Kidney glomerular epithelial cell (primary cell): ENCODE measurements at places on chromosomes 11 and 22.
A peak's percentile ranks its signal among the peaks of the same experiment; 100 is the strongest.

DNA sequence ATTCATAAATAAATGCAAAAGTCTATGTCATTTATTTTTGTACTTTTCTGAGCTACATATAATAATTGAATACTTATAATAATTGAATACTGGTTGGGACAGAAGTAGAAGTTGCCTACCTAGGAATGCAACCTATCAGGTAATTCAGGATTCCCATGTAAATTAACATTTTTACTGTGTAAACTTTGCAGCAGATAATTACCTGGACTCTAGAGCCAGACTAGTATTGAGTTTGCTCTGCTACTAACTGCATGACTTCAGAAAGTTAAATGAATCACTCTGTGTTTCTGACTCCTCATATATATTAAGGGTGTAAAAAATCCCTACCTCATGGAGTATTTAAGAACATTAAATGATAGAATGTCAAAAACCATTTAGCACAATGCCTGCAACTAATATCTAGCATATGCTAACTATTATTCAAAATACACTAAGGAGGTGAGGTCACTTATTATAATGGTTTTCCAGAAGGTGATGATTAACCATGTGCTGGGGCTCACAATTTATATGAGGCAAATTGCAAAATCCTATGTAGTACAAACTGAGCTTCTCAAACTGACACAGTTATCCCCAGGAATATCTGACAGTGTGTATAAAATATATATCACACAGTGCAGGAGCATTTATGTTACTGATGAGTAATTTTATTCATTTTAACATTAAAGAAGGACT, 138.1 kb upstream of the ANO3 start:
- DNase-seq = no peak

DNA sequence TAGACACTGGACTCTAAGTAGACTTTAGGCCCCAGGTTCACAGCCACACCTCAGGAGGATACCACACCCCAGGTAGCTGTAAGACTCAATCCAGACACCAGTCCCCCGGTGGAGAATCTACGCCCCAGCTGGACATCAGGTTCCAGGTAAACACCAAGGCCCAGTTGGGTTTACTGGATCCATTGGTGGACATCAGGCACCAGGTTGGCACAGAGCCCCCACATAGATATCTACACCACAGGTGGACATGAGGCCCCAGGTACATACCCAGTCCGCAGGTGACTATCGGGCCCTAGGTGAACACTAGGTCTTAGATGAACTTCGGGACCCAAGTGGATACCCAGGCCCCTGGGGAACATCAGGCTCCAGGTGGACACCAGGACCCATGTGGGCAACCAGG, 58.9 kb upstream of the SEPTIN5 start:
- no peak for DNase-seq

- no peak for DNase-seq
Measured at GRCh38 chr11:118111744-118112035, 24.9 kb upstream of the SMIM35 start.

DNA sequence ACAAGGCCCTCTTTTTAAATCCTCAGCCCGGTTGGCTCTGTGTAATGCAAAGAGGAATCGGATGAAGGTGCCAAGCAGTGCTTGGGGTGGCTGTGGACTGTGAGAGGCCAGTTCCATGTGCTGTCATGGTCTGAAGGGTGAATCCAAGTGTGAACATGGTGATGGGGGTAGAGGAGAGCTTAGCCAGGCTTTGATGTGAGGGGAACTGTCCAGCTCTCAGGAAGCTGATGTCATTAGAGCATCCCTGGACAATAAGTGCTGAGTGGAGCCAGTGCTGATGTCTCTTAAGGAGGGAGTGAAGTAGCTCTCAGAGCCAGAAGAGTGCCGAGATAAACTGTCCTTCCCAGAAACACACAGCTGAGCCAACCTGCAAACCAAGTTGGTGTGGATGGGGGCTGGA, 53.6 kb downstream of the NAV2 start:
- DNase-seq = peak; percentile 8

- no peak for DNase-seq
Measured at GRCh38 chr11:75555079-75555811, 6.8 kb upstream of the SERPINH1 start.

- DNase-seq = no peak
Measured at GRCh38 chr11:95703049-95703448, 86.5 kb downstream of the FAM76B start.

DNA sequence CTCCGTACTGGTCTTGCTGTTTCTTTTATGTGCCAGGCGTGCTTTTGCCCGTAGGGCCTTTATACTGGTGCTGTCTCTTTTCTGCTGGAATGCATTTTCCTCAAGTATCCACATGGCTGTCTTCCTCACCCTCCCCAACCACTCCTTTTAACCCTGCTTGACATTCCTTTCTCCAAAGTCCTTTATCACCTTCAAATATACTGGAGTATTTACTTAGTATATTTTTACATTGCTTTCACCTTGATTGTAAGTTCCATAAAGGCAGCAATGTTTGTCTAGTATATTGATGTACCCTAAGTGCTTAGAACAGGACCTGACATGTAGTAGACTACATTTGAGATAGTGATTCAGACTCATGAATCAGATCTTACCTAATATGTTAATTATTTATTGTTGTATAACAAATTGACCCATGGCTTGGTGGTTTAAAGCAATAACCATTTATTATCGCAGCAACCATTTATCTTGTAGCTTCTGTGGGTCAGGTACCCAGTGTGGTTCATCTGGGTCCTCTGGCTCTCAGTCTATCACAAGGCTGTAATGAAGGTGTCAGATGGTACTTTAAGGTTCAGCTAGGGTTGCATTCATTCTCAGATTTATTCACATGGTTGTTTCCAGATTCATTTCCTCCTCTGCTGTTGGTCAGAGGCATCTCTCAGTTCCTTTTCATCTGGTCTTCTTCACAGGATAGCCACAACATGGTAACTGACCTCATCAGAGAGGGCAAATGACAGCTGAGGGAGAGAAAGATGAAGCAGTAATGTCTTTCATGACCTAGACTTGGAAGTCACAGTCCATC, 34.2 kb downstream of the DDX10 start:
- DNase-seq = no peak

DNA sequence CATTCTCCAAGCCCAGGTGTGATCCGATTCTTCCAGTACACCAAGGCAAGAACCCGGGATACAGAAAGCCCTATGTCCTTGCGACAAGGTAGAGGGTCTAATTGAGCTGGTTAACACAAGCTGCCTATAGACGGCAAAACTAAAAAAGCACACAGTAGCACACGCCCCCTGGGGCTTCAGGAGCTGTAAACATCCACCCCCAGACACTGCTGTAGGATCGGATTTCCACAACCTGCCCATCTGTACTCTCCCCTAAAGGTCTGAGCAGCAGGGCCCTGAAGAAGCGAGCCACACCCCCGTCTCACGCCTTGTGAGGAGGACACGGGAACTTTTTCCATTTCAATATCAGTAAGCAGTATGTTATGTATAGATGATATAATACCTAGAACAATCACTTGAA, 624.7 kb downstream of the BUD13 start:
- no peak for DNase-seq

DNA sequence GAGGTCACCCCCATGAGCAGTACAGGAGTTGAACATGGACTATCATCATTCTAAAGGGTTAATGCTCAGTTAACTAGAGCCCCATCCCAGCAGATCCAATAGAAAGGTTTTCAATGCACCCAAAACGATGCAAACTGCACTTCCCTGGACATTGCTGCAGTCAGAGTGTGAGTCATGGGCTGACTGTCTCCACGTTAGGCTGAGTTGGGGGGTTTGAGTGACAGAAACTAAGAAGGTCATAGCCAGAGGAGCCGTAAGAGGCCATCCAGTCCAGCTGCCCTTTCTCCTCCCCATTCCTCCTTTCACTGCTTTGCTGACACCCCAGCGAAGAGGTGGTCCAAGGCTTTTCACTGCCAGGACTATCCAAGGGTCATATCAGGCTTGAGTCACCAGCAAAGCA, 10.5 kb upstream of the OR2AT4 start:
- DNase-seq = no peak

- no peak for DNase-seq
Measured at GRCh38 chr22:39395936-39396796, 3.4 kb upstream of the TAB1 start.

GRCh38 chr22:39658367-39658766, 87.8 kb downstream of the CACNA1I start:
- DNase-seq = no peak

DNA sequence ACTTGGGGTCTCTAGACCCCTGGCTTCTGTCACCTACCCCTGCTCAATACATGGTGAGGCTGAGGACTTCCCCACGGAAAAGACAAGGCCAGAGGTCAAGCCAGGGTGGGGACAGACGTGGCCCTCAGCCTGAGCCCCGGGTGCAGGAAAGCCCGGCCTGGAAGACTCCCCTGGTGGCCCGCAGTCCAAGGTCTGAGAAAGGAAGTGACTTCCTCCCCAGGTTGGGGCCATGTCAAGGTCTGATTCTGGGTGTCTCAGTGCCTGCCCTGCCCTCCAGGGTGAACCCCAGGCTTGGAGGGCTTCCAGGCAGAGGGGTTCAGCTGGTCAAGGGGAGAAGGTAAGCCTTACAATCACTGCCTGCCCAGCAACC, 3.9 kb downstream of the CTSD start:
- DNase-seq = no peak

DNA sequence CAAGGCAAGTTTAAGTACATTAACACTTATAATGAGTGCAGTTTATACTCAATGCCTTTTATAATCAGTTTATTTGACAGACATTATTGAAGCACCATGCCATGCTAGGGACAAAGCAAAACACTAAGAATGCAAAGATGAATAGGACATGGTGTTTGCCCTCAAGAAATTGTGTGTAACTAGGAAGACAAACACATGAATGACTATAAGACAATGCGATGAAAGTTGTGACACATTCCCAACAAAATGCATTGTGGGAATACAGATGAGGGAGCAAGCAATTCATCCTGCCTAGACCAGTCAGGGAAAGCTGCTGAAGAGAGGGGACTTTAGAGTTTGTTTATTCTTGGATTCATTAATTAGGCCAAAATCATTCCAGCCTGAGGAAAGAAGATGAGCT, 133.8 kb upstream of the TRPC6 start:
- no peak for DNase-seq

GRCh38 chr11:32388871-32389770, 46.2 kb downstream of the WT1 start:
- no peak for DNase-seq

GRCh38 chr11:72080326-72081183, at the start of the genes LRRC51 and NUMA1:
Gene LRRC51 (plus strand): TSS chr11:72080850. CDS start chr11:72089084, 8,234 bp downstream.
Gene NUMA1 (minus strand): TSS chr11:72080542. CDS start chr11:72035943, 44,599 bp downstream.
- DNase-seq = peak; percentile 99

- DNase-seq = no peak
Measured at GRCh38 chr11:293271-293851, 4.4 kb downstream of the PGGHG start.
